ENCODE measurements at places on chromosomes 5 and 9.

DNA sequence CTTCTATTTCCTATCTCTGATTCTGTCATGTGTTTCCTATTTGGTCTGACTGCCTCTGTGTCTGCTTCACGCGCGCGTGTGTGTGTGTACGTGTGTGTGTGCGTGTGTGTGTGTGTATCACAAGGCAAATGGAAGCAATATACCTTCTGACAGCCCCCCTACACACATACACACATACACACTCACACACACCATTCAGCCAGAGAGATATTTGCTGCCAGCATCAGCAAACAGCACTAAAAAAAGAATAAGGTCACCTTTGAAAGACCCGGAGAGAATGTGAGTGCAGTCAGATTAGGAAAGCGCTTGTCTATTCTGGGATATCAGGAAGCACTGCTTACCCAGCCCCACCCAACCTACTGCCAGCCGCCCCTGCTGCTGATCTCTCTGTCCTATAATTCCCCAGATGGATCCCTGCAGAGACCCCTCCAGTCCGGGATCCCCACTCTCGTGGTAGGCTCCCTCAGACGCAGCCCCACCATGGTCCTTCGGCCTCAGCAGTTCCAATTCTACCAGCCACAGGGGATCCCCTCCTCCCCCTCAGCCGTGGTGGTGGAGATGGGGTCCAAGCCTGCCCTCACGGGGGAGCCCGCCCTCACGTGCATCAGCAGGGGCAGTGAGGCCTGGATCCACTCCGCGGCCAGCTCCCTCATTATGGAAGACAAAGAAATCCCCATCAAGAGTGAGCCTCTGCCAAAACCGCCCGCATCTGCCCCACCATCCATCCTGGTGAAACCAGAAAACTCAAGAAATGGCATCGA is 45.7 kb downstream of the PLAC8L1 start:
- no peak for DNase-seq

- no peak for DNase-seq
Measured at GRCh38 chr9:19623941-19624340, 164.9 kb downstream of the SLC24A2 start.

DNA sequence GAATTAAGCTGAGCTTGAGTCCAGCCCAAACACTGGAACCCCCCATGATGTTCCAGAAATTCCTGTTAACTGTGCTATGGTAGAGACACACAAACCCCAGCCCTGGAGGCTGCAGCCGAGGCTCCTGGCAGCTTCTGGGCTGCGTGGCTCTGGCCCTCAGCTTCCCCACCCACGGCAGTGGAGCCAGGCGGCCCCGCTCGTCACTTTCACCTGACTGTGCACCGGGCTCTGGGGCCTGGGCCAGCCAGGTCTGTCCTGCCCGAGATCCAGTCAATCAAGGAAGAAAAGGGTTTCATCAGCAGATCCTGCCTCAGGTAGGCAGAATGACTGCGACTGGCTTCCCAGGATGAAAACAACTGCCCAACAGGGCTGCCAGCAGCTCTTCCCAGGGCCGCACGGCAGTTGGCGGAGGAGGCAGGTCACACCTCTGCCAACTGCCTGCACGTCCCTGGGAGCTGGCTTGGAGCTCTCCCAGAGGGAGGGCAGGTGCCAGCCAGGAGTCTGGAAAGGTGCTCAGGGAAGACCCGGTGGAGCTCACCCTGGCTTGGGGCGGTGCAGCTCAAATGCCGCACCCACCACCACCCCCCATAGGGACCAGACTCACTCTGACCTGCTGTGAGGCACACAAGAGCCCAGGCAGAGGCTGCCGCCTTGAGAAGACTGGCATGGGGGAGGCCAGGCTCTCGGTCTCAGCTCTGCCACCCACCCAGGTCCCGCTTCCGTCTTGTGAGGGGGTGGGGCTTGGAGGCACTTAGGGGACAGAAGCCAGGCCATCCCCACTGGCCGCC is 20.7 kb downstream of the BRD3 start:
- DNase-seq = no peak

GRCh38 chr9:126420135-126420534 is 93.5 kb downstream of the MVB12B start:
- DNase-seq = no peak

DNA sequence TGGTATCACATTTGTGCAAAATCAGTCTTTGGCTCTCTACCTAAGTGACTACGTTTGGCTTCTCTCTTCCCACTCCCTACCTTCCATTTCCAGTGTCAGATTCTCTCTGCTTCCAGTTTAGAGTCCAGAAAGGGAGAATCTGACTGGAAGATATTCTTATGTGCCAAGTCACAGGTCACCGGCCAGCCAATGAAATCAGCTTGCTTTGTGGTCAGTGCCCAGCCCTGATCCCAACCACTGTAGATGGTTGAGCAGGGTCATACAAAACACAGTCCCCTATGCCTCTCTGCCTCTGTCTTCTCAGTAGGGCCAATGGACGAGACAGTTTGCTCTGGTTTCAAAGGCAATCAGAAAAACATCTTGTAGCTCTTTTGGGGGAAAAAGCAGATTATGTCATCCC is 15.6 kb upstream of the EPB41L4B start:
- DNase-seq = no peak

DNA sequence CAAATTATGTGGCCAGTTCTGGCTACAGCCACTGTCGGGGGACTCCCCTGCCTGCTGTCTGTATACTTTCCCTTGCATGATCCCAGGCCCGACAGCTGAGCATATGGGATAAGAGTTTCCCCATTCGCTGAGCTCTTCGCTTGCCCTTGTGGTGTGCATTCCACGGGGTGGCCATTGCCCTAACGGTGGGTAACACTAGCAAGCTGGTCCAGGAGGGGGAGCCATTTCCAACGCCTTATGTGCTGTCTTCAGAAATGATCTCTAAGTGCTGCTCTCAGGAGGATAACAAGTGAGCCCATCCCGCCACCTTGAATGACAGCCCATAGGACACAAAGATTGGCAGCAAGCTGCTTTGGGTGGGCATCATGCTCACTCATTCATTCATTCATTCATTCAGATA is 190.9 kb downstream of the FSTL4 start:
- DNase-seq = no peak

DNA sequence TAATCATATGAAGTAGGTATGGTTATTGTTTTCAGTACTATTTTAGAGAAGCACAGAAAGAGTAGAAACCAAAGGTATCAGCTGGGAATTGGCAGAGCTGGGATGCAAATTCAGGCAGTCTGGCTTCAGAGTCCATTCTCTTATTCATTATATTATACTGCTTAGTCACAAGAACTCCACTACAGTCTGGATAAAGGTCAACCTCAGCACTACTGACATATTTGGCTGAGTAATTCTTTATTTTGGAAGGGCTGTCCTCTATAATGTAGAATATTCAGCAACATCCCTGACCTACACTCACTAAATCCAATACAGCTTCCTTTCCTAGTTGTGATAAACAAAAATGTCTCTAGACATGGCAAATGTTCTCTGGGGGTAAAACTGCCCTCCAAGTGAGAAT is 37.6 kb downstream of the PTGER4 start:
- no peak for DNase-seq

DNA sequence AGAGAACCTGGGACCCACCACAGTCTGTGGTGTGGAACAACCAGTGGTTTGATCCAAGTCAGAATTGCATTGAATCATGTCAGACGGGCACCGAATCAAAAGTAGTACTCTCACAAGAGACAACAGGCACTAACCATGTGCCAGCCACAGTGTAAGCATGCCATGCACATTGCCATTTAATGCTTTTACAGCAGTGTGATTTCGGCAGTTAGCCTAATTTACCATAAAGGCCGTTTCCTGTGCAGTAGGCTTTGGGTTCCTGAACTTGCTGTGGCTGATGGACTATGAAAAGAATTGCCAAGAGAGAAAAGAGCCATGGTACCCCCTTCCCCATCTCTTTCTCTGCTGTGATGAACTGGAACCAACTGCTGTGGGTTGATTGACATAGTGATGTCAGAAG is 540.6 kb downstream of the EBF1 start:
- DNase-seq = no peak

DNA sequence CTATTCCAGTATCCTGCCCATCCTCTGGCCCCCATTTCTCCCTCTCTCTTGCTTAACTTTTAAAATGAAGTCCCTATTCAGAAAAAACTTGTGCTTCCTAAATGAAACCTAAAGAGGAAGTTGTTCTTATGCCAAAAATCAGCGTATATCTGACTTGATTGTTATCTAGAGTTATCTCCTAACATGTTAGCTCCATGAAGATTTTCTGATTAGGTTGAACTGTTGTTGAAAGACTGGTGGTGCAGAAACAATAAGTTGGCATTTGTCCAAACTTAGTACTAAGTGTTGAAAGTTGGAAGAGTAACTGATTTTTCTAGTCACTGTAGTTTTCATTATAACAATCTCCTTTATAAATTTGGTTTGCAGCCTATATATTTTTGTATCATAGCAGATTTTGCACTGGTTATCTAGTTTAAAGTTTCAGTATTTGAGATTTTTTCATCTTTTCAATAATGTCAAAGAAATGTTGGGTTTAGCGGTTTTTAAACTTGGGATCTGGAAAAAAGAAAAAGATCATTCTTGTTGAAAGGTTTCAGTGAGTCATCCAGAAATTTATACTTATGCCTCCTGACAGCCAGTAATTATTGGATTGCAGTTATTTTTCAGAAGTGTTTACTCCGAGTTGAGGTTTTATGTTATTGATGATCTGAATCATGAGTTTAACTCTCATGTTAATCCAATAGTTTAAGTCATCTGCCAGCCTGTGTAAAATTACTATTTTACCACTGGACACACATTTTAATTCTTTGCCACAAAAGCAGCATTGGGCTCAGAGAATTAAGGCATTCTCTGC is 60.6 kb downstream of the PAM start:
- no peak for DNase-seq

- no peak for DNase-seq
Measured at GRCh38 chr5:9692576-9692975, 62.4 kb upstream of the TAS2R1 start.

DNA sequence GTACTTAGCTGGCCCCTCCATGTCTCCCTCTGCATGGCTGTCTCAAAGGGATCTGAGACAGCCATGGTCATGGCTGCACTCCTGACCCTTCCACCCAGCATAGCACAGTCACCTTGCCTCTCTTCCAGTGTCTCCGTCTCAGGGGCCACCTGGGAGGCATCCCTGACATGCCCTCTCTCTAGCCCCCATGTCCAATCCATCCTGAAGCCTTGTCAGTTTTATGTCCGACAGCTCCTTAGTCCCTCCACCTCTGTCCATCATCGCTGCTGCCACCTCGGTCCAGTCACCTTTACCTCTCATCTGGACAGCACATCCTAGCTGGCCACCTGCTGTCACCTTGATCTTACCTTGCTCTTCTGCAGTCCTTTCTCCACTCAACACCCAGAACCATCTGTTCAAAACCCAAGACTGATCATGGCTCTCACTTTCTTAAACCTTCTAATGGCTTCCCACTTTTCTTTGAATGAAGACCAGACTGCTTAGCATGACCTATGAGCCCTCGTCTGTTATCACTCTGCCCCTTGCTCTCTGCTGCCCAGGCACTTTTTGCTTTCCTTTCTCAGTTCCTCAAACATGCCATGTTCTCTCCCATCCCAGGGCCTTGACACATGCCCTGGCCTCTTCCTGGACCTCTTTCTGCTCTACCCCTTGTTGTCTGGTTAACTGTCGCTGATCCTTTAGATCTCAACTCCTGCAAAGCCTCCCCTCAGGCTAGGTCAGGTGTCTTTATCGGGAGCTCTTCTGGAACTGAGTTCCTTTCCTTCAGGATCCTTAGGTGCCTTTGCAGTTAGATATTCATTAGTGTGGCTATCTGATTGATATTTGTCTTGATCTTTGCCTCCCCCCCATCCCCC is 181.8 kb upstream of the PITX1 start:
- peak; percentile 7 for DNase-seq

- no peak for DNase-seq
Measured at GRCh38 chr9:1217076-1217475, 166.9 kb downstream of the DMRT2 start.

GRCh38 chr5:160423099-160423498 is 1.4 kb downstream of the PTTG1 start:
- DNase-seq = no peak

DNA sequence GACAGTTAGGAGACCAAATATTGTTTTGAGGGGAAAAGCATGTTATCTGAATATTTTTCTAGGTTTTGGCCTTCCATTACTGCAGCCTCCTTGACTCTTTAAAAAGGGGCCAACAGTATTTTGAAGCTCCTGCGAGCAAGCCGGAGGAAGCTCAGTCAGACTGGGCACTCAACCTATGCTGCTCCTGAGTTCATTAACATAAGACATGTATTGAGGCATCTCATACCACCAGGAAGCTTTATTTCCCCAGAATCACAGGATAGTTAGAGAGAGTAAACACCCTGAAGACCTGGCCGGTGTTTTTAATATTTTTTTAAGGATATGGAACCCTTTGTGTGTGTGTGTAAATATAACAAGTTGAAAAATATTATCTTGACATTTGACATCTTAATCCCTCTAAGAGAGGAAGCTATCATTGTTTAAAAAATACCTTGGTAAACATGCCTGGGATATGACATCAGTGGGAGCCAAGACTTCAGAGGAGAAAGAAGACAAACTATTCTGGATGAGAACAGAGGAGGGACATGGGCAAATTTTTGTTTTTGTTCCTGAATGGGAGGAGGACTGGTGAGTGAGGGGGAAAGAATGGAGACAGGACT is 139.3 kb upstream of the SLIT3 start:
- no peak for DNase-seq

All from right hindlimb (tissue), 1 donor.